ENCODE measurements at places on chromosomes 12 and 14.

DNA sequence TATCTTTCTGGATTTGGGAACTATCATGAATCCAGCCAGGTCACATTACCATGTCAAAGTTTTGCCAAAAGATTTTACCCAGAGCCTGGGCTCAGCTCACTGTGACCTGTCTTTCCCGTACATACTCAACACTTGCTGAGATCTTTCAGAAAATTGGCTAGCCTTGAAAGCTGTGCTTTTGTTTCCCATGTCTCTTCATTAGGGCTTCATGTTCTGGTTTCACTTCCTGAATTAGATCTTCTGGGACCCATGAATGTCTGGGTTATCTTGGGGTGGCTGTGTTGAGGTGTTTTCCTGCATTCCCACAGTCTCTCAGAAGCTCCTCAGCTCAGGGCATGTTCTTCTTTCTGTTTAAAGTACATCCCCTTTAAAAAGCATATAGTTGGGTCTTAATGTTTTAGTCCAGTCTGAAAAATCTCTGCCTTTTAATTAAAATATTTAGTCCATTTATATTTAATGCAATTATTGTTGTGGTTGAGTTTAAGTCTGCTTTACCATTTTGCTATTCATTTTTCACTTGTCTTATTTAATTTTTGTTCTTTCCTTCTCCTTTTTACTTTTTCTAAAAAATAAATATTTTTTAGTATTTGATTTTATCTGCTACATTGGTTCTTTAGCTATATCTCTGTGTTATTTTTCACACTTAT lies 242.7 kb downstream of the VRK1 start:
- no peak for DNase-seq

- DNase-seq: no peak
Measured at GRCh38 chr12:24025153-24025798, 75.8 kb upstream of the SOX5 start.

GRCh38 chr14:24978862-24979724 lies 70.9 kb downstream of the STXBP6 start:
- no peak for DNase-seq

GRCh38 chr12:101299346-101299745 lies 19.4 kb downstream of the UTP20 start:
- no peak for DNase-seq

DNA sequence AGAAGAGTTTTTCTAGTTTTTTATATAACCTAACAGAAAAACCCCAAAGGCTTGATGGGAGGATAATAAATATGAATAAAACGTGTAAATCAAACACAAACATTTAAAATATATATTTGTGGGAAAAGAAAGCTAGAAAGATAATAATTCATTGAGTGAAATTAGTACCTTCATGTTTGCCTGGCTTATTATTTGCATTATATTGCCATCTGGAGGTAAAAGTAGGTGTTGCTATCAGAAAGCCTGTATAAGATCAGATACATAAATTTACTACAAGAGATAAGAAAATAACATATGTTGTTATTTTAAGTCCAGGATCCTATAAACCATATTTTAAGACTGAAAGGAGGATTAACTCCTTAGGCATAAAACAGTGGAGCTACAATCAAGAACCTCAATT lies 77.7 kb downstream of the NTS start:
- DNase-seq: no peak

GRCh38 chr12:114580306-114580705 lies 103.7 kb downstream of the TBX3 start:
- no peak for DNase-seq

GRCh38 chr12:30296486-30296885 lies 399.2 kb downstream of the IPO8 start:
- DNase-seq: no peak

- no peak for DNase-seq
Measured at GRCh38 chr14:29804481-29805266, 123.0 kb downstream of the PRKD1 start.

DNA sequence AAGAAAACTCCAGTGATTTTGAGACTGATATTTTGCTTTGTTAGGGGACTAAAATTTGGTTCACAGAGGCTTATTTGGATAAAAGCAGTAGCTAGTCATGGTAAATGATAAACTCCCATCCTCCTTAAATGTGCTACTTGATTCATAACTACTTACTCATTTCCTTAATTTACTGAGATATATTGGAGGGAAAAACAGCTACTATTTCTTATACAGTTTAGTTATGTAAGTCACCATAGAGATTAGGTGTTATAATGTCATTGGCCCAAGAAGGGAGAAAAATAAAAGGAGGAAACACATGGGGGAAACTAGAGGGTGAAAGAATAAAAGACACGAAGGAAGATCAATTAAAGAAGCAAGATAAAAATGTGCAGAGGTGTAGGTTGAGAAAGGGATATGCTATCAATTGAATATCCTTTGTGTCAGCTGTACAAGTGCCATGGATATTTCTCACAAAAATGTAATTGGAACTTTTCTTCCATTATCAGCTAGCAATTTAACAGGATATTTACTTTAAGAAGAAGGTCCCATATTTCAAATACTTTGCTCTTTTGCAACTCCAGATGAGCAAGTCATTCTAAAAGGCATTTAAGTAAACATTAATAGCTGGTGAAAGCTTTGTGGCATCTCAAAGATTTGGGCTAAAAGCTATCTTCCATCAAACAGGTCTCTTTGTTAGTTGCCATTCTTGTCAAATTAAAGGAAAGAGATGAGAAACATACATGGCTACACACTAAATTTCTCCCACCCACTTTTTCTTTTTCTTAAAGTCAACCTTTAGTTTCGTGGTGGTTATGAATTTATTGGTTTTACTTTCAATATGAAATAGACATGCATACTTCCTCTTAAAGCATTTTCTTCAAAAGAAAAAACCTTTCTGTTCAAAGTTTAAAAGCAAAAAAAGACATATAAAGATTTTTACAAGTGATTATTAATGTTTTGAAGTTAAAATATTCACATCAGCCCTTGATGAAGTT lies 439.5 kb downstream of the CCER1 start:
- no peak for DNase-seq

DNA sequence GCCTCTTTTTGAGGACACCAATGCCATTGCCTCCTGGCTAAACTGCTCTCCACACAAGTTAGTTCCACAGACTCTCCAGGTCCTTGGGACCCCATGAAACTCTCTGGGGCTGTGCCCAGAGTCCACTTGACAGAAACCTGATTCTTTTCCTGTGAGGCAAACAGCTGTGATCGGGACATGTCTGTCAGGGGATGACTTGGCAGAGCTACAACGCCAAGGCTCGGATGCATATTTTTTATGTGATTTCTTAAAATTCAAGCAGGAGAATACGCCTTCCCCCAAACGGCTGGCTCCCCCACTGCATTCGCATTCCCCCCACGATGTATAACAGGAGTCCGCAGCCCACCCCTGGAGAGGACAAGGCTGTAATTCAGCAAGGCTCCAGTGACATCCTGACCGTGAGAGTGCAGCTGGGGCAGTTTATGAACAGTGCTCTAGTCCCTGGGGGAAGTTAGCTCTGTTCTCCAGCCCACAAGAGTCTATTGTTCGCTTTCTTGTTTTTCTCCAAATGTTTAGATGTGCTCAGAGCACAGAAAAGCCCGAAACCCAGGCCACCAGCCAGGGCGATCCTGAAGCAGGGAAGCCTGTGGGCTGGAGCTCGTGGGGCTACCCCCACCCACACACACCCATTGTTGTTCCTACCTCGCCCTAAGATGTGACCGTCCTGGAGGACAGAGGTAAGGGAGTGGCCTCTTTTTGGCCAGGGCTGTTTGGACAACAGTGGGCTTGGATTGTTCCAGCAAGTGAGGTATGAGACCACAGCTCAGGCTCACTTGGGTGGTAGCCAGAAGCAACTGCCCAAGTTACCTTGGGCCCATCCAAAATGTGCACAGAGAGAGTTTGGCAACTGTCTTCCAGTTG lies 159.5 kb downstream of the ZFP36L1 start:
- no peak for DNase-seq

DNA sequence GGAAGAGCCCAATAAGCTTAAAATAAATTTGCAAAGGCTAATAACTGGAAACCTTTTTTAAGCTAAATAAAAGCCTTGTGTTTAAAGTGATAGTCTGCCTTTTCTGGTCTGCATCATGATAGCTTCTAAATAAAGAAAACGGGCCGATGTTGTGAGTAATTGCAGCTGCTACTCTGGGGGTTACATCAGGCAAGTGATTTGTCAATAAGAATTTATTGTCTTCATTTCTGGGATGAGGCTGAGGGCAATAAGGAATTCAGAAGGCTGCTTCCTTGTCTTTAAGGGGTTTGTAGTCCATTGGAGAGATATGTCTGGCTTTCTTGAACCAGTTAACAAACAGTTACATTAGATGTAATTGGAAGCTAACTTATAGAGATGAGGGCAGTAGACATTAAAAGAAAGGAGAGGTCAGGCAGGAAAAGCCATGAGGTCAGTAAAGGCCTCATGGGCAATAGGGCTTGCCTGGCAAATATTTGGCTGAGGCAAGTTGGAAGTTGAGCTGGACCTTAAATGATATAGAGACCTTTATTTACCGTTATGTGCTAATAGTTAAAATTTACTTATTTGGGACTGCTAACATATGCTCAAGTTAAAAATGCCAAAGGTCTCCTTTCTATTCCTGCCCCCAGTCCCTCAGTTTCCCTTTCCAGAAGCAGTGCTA lies 85.0 kb downstream of the CRADD start:
- DNase-seq: no peak
